ENCODE measurements at places on chromosomes 11 and 22.

DNA sequence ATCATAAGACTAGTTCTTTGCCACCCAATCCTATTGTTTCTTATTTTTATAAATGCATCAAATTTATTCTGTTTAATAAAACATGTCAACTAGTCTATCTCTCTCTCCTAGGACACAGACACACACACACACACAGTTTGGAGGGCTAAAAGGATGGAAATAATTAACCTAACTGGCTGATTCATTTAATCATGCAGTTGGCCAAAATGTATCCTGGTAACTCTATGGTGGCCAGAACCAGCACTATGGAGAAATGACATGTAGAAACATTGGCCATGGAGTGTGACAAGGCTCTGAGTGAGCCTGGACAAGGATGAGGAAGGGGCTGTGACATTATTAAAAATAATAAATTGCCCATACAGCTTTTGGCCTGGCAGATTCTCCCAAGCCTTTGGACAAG is 64.1 kb downstream of the CLPB start:
- no peak for DNase-seq

- DNase-seq = no peak
These were observed 2.4 kb upstream of the MMP13 start for GRCh38 chr11:102957953-102958352.

DNA sequence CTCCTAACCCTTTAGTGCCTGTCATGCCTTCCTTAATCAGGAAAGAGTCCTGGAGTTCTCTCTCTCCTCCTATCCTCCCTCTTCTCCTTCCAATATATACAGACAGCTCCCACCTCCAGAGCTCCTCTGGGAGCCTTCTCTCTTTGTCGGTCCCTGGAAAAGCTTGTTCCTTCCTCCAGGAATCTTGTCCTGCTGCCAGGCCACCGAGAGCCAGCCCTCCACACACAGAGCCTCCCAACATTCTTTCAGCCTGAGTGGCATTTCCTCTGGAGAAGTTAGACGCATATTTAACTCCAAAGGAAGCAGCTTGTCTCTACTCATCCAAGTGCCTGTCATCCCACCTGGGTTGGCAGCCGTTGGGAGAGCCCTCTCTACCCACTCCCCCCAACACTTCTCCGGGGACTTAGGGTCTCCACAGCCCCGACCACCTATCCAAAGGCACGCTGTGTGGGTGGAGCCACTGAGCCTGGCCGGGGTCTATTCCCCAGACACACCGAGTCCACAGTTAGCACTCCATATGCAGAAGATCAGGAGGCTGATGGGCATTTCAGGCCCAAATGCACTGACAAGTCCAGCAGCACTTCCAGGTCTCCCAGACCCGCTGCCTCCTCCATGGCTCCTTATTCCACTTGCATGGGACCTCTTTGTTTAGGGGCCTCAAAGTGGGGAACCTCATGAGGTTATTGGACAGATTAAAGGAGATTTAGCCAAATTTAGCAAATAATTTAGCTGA is 31.1 kb downstream of the DKK3 start:
- DNase-seq = no peak

GRCh38 chr11:19880088-19880345 is 167.4 kb downstream of the NAV2 start:
- no peak for DNase-seq
